Prostate gland (tissue), 2 donors: ENCODE measurements at places on chromosomes 4 and X.
A peak's percentile ranks its signal among the peaks of the same experiment; 100 is the strongest.

- no peak for DNase-seq
Observed at GRCh38 chrX:133645977-133646718, 230.9 kb upstream of the GPC4 start.

- no peak for DNase-seq
Observed at GRCh38 chrX:141652286-141652685, 46.3 kb downstream of the SPANXD start.

DNA sequence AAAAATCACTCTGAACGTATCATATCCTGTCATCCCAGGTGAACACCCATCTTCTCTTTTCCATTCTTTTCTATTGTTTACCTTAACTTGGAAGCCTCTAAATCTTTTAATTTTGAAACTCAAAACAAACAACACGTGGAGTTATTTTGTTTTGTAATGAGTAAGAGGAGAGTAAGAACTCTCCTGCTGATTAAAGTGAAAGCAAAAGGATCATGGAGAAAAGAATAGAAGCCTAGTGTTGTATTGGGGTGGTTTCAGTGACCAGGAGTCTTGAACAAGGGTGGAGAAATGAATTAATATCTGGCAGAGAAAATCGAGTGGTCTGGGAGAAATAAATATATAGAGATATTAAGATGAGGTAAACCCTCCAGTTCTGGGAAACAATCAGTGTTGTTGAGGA lies 237.4 kb upstream of the UGT8 start:
- DNase-seq = no peak

GRCh38 chr4:129189630-129190029 lies 93.7 kb downstream of the C4orf33 start:
- no peak for DNase-seq

GRCh38 chr4:133910165-133910564 lies 291.4 kb downstream of the PABPC4L start:
- DNase-seq = no peak

GRCh38 chrX:57905141-57905540 lies 5.1 kb downstream of the ZXDA start:
- no peak for DNase-seq

- DNase-seq = no peak
Observed at GRCh38 chr4:98572697-98573096, 85.7 kb downstream of the TSPAN5 start.

DNA sequence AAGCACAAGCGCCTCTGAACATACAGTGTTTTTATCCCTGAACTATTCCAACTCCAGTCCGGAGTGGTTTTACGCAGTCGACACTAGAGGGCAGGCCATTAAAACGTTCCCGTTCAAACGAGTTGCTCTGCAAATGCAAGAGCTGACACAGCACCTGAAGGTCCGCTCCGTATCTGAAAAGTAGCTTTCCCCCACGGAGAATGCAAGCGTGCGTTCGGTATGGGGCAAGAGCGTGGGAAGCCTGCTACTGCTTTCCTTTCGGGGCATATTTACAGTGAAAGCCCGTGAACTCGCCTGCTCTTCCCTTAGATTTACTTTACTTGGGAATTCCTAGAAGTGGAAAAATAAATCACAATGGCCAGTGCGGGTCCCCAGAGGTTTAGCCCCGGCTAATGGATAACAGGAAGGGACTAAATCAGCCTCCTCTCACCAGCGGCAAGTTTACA lies 190.8 kb downstream of the TSPAN5 start:
- DNase-seq = peak; percentile 75

DNA sequence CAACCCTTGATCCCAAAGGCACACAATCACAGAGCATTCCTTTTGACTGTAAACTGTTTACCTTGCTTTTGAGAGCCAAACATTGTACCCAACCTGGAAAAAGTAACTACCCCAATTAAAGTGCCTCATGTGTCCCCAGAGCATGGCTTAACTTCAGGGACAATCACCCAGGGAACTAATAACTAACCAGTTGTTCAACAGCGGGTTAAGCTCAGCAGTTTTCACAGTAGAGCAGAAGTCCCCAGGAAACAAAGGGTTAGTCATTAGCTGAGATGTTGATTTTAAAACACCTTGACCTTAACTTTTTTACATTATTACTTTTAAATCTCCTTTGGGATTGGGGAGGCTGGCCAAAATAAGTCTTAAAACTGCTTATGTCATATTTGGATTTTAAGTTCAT lies 94.8 kb downstream of the RELL1 start:
- DNase-seq = no peak

DNA sequence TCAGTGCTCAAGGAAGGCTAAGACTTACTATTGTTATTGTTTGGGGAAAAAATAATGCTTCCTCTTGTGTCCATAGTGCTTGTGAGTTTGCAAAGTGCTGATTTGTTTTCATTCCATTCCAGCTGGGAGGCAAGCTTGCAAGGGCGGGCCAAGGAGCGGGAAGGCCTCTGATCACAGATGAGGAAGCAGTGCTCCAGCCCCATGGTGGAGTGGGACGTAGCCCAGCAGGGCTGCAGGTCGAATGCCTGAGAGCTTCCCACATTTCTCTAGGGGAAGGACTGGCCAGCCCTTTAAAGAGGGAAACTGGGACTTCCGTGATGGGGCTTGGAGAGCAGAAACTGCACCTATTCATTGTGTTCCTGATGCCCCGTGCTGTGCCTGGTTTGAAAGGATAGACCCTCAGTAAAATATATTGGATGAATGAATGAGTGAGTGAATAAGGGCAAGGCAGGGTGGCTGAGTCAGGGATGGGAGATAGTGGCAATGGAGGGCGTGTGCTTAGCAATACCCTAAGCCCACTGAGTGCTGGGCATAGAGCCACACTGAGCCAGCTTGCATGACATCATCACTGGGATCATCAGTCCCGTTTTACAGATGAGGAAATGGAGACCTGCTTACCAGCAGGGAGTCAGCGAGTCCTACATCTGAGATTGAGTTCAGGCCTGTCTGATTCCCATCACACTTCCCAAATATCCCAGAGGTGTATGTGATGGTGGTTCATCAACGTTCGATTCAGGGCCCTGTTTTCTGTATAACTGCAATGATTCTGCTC lies 17.9 kb upstream of the NSG1 start:
- no peak for DNase-seq

GRCh38 chrX:77564823-77565222 lies 117.6 kb downstream of the FGF16 start:
- DNase-seq = no peak

DNA sequence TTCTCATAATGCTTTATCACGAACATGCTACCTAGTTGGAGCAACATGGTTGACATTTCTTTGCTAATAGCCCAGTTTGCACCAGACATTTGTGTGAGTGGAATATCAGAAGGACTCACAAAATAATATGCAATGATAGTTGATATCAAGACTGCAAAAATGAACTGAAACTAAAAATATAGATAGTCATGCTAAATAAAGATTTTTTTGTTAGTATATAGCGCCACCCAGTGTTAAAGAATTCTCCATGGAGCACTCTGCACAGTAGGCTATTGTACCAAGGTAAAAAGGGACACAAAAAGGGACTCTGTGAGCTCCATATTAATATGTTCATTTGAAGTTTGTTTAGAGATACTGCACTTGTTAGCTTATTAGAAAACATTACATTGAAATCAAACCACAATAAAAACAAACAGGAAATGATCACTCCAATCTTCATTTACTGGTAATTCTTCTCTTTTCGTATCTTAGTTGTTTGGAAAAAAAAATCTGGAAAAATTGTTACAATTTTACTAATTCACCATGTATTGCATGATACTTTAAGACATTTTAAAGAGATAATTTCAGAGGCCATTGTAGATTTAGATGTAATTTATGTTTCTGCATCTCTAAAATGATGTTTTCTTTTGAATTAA lies 1509.6 kb downstream of the ADGRL3 start:
- no peak for DNase-seq

- DNase-seq = no peak
Observed at GRCh38 chr4:98341309-98341708, 80.1 kb downstream of the RAP1GDS1 start.

GRCh38 chrX:67651437-67652142 lies 107.8 kb downstream of the AR start:
- no peak for DNase-seq

DNA sequence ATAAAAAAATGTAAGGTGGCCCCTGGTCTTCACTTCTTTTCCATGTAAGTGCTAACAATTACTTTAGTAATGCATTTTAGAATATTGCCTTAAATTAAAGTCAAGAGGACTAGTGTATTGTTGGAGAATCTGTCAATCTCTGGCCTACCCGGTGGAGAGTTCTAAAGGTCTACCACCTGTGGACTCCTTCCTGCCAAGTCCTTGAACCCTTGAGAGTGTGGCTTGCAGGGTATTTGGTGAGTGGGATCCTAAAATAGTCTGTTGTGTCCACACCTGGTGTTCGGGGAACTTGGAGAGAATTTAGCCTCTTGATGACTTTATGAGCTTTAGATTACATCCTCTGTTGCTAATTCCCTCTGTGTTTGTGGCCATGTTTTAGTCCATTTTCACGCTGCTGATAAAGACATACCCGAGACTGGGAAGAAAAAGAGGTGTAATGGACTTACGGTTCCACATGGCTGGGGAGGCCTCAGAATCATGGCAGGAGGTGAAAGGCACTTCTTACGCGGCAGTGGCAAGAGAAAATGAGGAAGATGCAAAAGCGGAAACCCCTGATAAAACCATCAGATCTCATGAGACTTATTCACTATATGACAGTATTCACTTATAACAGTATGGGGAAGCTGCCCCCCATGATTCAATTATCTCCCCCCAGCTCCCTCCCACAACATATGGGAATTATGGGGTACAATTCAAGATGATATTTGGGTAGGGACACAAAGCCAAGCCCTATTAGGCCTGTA lies 23.8 kb downstream of the DDIT4L start:
- no peak for DNase-seq

DNA sequence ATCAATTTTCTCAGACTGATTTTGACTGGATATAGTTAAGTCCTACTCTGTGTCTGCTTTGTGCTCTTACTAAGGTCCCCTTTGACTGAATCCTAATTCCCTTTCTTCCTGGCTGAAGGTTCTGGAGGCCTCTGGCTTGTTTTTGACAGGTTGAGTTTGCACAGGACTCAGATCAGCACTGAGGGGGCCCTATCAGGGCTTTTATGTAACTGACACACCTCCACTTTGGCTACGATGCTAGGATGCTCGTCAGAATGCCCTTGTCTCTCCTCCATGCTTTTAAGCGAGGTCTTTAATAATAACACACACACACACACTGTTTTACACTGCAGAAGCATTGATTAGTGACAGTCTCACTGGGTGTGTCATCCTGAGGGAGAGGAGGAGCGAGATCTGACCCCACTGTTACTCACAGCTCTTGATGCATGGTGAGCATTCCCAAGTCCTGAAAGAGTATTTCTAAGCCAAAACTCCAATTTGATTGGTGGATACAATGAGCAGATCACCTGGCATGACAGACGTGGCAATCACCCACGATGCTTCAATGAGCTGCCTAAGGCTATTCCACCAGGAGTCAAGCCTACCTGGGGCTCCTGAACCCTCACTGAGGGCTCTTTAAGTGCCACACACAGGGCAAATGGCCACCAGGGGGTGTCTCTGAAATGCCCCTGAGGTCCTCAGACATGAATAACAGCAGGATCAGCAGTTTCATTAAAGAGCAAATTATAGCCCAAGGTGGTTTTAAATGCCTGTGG lies 130.4 kb upstream of the CPEB2 start:
- DNase-seq = no peak

- no peak for DNase-seq
Observed at GRCh38 chr4:182137343-182137742, 105.9 kb upstream of the TENM3 start.

DNA sequence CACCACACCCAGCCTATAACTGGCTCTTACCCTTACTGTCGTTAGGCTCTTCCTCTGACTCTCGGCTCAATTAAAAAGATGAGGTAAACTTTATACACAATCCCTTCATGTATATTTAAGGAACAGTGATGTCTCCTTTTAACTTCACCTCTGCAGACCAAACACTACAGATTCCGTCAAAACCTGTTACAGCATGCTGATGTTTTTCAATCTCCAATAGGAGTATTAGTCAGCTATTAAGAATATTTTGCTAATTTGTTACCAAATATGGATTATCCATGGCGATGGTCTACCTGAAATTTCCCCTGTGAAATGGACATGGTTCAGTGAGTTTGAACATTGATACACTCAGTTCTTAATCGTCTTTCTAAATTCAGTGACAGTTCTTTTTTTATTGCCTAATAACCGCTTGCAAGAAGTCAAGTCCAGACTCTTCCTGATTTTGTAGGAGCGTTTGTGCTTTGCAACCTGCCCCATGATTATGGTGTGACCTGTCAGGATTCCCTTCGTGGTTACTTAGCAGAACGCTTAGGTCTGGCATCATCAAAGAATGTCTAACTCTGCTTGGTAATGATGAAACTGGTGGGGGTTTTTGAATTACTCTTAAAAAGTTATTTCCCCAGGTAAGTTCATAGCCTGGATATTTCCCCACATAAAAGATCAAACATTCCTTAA lies 72.2 kb upstream of the STOX2 start:
- DNase-seq = no peak

GRCh38 chrX:96994093-96994492 lies 110.4 kb downstream of the RPA4 start:
- DNase-seq = no peak
